ENCODE measurements at places on chromosomes 6 and 20.

- no peak for DNase-seq
Observed at GRCh38 chr20:57048027-57048869, 218.2 kb downstream of the BMP7 start.

GRCh38 chr20:41861772-41862422 is 243.7 kb upstream of the CHD6 start:
- DNase-seq, result no peak

GRCh38 chr6:157761331-157761921 is 61.6 kb upstream of the SNX9 start:
- DNase-seq, result no peak

- DNase-seq, result no peak
Observed at GRCh38 chr6:48959251-48960060, 503.6 kb downstream of the MMUT start.

- DNase-seq, result no peak
Observed at GRCh38 chr20:10927011-10927583, 253.3 kb upstream of the JAG1 start.

DNA sequence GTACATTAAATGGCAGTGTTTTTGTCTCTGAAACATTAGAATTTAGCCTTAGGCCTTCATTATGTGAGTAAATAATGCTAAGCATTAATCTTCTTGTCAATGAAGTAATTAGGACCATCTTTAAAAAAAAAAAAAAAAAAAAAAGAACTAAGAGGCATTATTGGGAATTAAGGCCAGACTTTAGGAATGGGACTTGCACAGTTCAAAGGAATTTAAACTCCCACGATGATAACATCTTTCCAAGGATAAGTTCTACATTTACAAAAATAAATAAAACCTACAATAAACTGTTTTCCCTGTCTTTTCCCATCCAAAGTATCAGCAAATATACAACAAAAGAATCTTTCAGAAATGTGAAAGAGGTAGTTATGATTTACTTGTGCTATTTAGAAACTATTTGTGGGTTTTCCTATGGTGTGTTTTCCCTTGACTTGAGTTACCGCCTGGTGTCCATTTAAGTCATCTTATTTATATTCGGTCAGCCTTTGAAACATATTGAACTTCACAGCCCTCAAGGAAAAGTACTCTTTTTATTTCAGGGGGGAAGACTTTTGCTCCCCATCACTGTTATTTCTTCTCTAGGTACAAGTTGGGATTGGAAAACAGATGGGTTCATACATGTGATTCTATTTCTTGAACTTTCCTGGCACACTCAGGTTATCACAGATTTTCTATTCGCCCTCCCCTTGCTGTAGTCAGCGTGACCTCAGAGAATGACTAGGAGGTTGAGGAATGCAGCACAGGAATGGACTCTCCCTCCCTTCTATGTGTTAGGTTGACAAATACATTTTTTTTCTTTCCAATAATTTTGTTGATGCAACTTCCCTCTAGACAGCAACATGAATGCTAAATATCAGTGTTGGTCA is 13.6 kb downstream of the STMND1 start:
- no peak for DNase-seq

DNA sequence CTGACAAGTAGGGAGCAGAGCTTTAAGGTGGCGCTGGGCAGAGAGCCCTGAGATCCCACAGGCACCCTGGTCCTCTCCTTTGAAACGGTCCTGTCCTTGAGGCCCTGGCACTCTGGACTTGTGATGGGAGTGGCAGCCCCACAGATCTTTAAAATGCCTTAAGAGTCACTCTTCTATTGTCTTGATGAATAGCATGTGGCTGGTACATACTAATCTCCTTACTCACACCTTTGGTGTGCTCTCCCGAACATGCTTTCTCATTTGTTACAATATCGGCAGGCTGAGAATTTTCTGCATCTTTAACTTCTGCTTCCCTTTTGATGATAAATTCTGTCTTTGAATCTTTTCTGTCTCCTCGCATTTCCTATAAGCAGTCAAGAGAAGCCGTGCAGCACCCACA is 333.8 kb downstream of the TFAP2A start:
- DNase-seq, result no peak

DNA sequence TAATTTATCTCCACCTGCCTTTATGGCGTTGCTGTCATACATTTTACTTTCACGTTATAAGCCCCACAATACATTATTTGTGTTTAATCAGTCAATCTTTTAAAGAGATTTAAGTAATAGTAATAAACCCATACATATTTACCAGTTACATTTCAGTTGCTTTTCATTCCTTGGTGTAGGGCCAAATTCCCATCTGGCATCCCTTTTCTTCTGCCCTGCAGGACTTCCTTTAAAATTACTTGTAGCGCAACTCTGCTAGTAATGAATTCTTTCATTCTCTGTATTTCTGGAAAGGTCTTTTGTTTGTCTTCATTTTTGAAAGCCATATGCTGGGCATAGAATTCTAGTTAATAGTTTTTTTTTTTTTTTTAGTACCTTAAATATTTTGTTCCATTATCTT is 24.9 kb downstream of the ZNF334 start:
- DNase-seq, result no peak

GRCh38 chr6:154447954-154448353 is 62.5 kb downstream of the CNKSR3 start:
- DNase-seq, result no peak

- DNase-seq, result no peak
Observed at GRCh38 chr6:139029470-139030227, 1.1 kb downstream of the ABRACL start.

GRCh38 chr6:24951811-24952299 is 16.1 kb upstream of the RIPOR2 start:
- no peak for DNase-seq

DNA sequence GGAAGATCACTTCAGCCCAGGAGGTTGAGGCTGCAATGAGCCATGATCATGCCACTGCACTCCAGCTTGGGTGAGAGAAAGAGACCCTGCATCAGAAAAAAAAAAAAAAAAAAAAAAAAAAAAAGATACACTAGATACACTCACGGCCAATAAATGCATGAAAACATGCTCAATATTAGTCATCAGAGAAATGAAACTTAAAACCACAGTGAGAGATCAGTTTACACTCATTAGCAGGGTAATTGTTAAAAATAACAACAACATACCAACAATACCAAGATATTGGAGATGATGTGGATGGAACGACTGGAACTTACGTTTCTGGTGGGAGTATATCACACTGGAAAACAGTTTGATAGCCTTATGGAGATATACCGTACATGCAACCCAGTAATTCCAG is 29.9 kb downstream of the HS3ST5 start:
- no peak for DNase-seq

- no peak for DNase-seq
Observed at GRCh38 chr6:150269130-150269856, 99.5 kb upstream of the IYD start.

GRCh38 chr20:17679941-17680835 is 1.9 kb downstream of the RRBP1 start:
- no peak for DNase-seq

DNA sequence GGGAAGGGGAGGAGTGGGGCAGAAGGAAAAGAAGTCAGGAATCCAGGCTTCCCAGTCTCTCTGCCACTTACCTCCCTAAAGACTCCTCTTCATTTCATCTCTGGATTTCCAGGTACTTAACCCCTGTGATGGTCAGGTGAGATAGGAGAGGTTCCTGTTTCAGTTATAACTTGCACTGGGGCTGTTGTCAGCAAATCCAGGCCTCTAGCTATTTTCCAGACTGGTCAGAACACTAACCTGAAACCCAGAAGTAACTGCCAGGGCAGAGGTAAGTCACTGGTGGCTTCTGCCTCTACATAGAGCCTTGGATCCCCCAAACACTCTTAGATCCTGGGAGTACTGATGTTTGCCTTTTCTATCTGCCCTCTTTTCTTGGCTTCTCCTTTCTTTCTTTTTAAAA is 233.5 kb upstream of the TAB2 start:
- DNase-seq, result no peak

- no peak for DNase-seq
Observed at GRCh38 chr20:57934007-57934805, 224.4 kb upstream of the PMEPA1 start.

GRCh38 chr6:129340983-129341382 is 369.0 kb downstream of the ARHGAP18 start:
- no peak for DNase-seq
